ENCODE measurements at places on chromosomes 3 and 15. TPM values are rescaled to one million over a fixed set of nuclear protein-coding genes. Genes with fewer than 3 reads are reported as not detected.

Gene POC1A
- 5.2 TPM for polyA plus RNA-seq

Gene DZIP3
- polyA plus RNA-seq, result 1.4 TPM

Gene CPLX3
- polyA plus RNA-seq, result 0.48 TPM

Gene CAPN3
- 25.8 TPM for polyA plus RNA-seq

Gene OXTR
- polyA plus RNA-seq, result 1.0 TPM

Gene CCR1
- polyA plus RNA-seq, result 0.61 TPM

Gene SCAANT1
- polyA plus RNA-seq, result not detected

Gene DNASE1L3
- 39.3 TPM for polyA plus RNA-seq

Gene TMCC1
- polyA plus RNA-seq, result 8.4 TPM

Gene VILL
- polyA plus RNA-seq, result 16.7 TPM

Gene SHC4
- 0.12 TPM for polyA plus RNA-seq

Gene C15orf39
- polyA plus RNA-seq, result 15.7 TPM

Gene FRG2C
- polyA plus RNA-seq, result not detected

Gene MYZAP
- 38.2 TPM for polyA plus RNA-seq

Gene PPM1L
- polyA plus RNA-seq, result 3.0 TPM

Gene SAMD7
- not detected for polyA plus RNA-seq

Gene C2CD4B
- 0.29 TPM for polyA plus RNA-seq

Gene GATA2
- 2.2 TPM for polyA plus RNA-seq

Gene PLSCR5
- not detected for polyA plus RNA-seq

Gene NBEAL2
- polyA plus RNA-seq, result 173 TPM

Gene GOLGA8M
- polyA plus RNA-seq, result 0.43 TPM

Gene IQCF5
- polyA plus RNA-seq, result not detected

Gene SNX22
- 1.1 TPM for polyA plus RNA-seq

Gene PLCB2
- polyA plus RNA-seq, result 7.3 TPM

Gene SLCO2A1
- 6.2 TPM for polyA plus RNA-seq

Gene VWA5B2
- 0.04 TPM for polyA plus RNA-seq

Gene STAC
- 0.20 TPM for polyA plus RNA-seq

Gene LSAMP
- 0.16 TPM for polyA plus RNA-seq

Gene SELENOS
- polyA plus RNA-seq, result 50.4 TPM

Gene CNTN6
- not detected for polyA plus RNA-seq

Gene TJP1
- polyA plus RNA-seq, result 43.5 TPM

Gene CKMT1B
- 87.6 TPM for polyA plus RNA-seq

Gene SNTN
- not detected for polyA plus RNA-seq

Gene ATP8B4
- polyA plus RNA-seq, result 0.75 TPM

Gene PRRT3
- polyA plus RNA-seq, result 1.0 TPM

Gene GASK1A
- 1.1 TPM for polyA plus RNA-seq

Gene SKOR1
- polyA plus RNA-seq, result 0.16 TPM

Gene ACAN
- polyA plus RNA-seq, result not detected

Gene DPPA2
- not detected for polyA plus RNA-seq

Gene TMCO5A
- polyA plus RNA-seq, result not detected

Gene ADAMTS9
- 3.1 TPM for polyA plus RNA-seq

Gene DUOXA1
- polyA plus RNA-seq, result 145 TPM

Gene OXSR1
- polyA plus RNA-seq, result 27.5 TPM

Gene LRRN1
- polyA plus RNA-seq, result 0.10 TPM

Gene KY
- polyA plus RNA-seq, result 0.08 TPM

Gene SH2D7
- not detected for polyA plus RNA-seq

Gene MFSD1
- 53.6 TPM for polyA plus RNA-seq

Gene APBA2
- 0.77 TPM for polyA plus RNA-seq

Gene FYCO1
- polyA plus RNA-seq, result 11.9 TPM

Gene CNTN4
- polyA plus RNA-seq, result 0.54 TPM

Gene LRIG1
- 6.2 TPM for polyA plus RNA-seq
